ENCODE measurements at places on chromosomes 12 and 14.

DNA sequence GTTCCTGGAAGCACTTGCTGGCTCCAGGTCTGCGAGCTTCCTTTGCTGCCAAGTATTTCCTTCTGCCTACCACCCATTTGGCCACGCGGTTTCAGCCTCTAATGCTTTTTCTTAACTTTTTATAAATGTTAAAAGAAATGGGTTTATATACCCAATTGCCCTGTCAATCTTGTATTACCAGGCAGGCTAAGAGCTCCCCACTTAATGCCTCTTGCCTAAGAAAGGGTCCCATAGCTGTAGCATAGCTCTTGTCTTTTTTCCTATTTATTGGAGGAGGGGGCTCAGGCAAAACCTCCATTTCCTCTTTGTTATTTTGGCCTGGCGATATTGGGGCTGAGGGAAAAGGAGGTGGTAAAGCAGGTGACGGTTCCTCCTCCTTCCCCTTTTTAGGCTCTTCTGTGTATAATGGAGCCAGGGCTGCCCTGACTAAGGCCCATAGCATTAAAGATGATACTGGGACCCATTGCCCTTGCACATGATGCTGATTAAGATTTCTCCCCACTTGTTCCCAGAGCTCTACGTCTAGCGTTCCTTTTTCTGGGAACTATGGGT is 21.6 kb upstream of the BLTP3B start:
- DNase-seq, result no peak

DNA sequence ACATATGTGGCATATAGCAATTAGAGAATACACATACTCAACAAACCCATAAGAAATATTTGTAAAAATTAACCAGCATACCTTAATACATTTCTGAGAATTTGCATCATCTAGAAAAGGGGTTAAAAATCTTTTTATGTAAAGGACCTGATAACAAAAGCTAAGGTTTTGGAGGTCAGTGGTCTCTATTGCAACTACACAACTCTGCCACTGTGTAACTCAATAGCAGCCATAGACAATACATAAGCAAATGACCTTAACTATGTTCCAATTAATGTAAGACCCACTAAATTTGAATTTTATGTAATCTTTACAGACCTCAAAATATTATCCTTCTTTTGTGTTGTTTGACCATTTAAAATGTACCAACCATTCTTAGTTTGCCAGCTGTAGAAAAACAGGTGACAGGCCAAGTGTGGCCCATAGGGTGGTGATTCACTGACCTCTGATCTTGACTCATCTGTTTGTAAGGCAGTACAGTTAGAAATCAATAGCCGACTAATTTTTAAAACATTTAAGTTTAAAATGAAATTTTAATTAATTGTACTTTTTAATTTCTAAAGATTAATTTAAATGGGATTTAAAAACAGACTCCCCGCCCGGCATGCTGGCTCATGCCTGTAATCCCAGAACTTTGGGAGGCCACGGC is 7.4 kb upstream of the EPS8 start:
- DNase-seq, result no peak

DNA sequence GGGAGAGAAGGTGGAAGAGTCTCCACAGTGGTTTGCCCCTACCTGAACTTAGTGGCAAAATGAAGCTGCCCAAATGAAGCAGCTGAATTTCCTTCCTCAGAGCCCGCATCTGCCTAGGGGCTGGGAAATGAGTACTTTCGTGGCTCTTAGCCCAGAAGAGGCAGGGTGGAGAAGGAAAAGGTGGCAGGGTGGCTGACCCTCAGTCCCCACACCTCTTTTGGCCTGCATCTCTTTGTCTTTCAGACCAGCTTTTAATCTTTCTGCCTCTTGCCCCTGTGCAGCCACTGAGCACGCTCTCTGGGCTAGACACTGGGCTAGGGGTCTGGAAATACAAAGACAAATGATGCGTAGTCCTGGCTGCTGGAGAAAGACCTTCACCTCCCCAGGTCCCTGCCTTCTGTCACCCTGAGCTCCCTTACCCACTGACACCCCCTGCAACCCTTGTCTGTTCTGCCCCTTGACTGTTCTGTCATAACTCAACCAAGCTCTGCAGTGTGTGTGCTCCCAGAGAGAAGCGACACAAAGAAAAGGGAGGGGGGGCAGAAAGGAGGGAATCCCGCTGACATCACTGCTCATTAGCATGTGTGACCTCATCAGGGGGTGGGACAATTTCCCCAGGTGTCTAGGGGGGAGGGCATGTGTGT is 371 bp upstream of the REM2 start:
- DNase-seq, result peak; percentile 45

GRCh38 chr12:66885115-66885875 is 206.4 kb upstream of the GRIP1 start:
- DNase-seq, result no peak

GRCh38 chr14:63982629-63983028 is 129.8 kb downstream of the SYNE2 start:
- no peak for DNase-seq

- no peak for DNase-seq
These were observed 35.1 kb upstream of the SRRM4 start for GRCh38 chr12:118946256-118946655.

DNA sequence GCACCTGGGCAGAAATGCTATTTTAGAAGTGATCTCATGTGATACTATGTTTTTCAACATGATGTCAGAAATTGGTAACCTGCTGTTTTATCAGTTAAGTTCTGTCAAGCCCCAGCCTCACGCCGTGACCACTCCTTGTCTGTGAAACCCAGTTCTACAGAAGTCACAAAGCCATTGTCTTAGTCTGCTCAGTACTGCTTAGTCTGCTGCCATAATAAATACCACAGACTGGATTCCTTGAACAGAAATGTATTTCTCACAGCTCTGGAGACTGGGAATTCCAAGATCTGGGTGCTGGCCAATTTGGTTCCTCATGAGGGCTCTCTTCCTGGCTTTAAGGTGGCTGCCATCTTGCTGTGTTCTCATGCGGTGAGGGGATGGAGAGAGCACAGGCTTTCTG is 176.9 kb downstream of the PRKCH start:
- DNase-seq, result no peak

- DNase-seq, result no peak
These were observed 9.2 kb upstream of the ZNF385A start for GRCh38 chr12:54393743-54394142.

- no peak for DNase-seq
These were observed 235.8 kb upstream of the DCN start for GRCh38 chr12:91418221-91419090.

DNA sequence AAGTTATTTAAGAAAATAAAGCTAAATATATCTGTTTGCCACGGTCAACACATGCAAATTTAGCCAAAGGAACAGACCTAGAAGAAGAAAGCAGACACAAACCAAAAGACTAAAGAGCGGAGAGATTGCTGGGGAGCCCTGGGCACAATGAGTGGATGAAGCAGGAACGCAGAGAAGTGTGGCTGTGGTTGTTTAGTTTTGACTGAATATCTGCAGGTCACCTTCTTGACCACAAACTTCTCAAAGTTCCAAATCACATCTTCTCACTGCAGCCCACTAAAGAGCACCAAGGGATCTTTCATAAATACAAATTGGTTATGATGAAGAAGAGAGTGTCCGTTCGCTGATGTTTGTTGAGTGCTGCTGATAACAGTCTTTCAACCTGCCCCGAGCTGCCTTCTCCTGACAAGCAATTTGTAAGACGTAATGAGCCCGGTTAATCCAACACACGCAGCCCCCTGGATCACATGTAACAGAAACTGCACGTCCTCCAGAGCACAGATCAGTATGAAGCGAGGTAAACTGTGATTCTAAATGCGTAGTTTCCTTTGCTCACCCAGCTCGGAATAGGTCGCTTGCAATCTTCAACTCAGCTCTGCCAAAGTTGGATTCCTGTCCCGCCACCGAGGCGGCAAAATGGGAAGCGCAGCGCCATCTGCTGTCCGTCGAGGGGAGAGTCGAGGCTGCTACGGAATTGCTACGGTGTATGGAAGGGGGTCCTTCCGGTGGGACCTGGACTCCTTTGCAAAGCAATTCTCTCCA is 120.8 kb downstream of the GXYLT1 start:
- peak; percentile 53 for DNase-seq

DNA sequence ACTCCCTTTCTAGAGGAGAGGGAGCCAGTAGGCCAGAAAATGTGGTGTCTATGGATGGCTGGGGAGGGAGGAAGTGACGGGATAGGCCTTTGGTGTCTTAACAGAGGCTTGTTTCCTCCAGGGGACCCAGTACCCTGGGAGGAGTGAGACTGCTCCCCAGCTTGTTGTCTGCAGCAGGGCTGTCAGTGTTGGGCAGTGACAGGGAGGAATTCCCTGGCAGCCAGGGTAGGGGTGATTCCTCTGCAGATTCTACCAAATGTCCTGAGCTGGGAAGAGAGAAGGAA is 64.0 kb downstream of the GALNT16 start:
- no peak for DNase-seq

GRCh38 chr12:132474237-132474741 is 15.7 kb upstream of the FBRSL1 start:
- no peak for DNase-seq

DNA sequence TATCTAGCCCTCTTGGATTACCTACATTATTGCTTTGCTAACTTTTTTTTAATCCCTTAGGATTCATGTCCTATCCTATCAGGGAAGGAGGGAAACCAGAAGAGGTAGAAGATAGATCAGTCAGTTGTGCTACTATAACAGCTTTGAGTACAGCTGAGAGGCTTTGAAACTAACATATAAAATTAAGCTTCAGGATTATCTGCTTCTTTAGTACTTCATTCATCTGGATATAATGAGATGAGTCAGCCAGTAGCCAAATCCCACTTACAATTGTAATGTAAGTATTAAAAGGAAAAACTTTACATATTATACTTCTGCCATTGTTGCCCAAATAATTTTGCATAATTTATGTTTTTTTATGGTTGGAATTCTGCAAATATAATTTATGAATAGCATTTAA is 33.4 kb upstream of the ANO6 start:
- no peak for DNase-seq
